RPMI7951 (cell line): ENCODE measurements at places on chromosomes 7 and 10. TPM values are rescaled to one million over a fixed set of nuclear protein-coding genes. Genes with fewer than 3 reads are reported as not detected.

- DNase-seq = no peak
Measured at GRCh38 chr10:98676895-98677294, 230.2 kb upstream of the HPS1 start.

Gene CLDN4
- total RNA-seq = 0.49 and 1.2 TPM in 2 replicates

Gene WDFY4
- total RNA-seq = not detected in 2 replicates

DNA sequence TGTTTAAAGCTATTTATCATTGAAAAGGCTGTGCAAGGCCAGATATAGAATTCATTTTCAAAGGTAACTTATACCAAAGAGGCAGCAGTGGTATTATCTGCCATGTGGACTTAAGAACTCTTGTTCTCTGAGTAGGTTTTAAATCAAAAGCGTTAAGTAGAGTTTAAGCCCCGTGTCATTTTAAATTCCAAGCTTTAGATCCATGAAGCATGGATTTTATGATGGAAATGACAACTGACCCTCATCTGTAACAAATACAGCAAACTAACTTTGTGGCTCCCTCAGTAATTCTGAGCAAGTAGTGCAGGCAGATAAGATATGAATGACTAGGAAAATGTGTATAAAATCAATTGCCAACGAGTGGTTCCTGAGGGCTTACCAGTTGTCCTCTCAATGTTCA is 247.0 kb downstream of the WDR11 start:
- no peak for DNase-seq

- peak; percentile 50 for DNase-seq
Measured at GRCh38 chr7:130441408-130441869, 623 bp upstream of the CEP41 start.

GRCh38 chr7:47103498-47104205 is 478.3 kb downstream of the TNS3 start:
- no peak for DNase-seq

- DNase-seq = no peak
Measured at GRCh38 chr7:71900556-71900955, 511.6 kb downstream of the CALN1 start.
